ENCODE measurements at places on chromosomes 16 and 17. TPM values are rescaled to one million over a fixed set of nuclear protein-coding genes. Genes with fewer than 3 reads are reported as not detected.

The RRAD gene
- total RNA-seq: 4.0 TPM

The KRTAP1-1 gene
- total RNA-seq: not detected

The METTL22 gene
- 16.1 TPM for total RNA-seq

The MAPT gene
- 0.37 TPM for total RNA-seq

The SLC5A10 gene
- 0.16 TPM for total RNA-seq

The HSD3B7 gene
- total RNA-seq: 20.9 TPM

The ASGR1 gene
- total RNA-seq: 0.47 TPM

The CDK3 gene
- 8.2 TPM for total RNA-seq

The AATF gene
- total RNA-seq: 30.0 TPM

The CLEC3A gene
- not detected for total RNA-seq

The KARS1 gene
- total RNA-seq: 151 TPM

GRCh38 chr16:67244387-67245185, 2.7 kb downstream of the FHOD1 start:
- H3K36me3 ChIP-seq: no peaks in the 10 kb centered on the region
- no peaks in the 10 kb centered on the region for H3K27me3 ChIP-seq
- H3K27ac ChIP-seq: peak overlapping the region; percentile 77
- H3K4me3 ChIP-seq: no peak overlapping the region
- peaks cover 32% of the 10 kb centered on the region for H3K4me1 ChIP-seq

DNA sequence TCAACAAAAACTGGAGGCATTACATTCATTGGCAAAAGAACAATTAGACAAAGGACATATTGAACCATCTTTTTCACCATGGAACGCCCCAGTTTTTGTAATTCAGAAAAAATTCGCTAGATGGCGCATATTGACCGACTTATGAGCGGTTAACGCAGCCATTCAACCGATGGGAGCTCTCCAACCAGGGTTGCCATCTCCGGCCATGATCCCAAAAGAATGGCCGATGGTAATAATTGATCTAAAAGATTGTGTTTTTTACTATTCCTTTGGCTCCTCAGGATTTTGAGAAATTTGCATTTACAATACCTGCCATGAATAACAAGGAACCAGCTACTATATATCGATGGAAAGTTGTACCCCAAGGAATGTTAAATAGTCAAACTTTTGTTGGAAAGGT, 21.4 kb downstream of the ALOX15B start:
- peak; percentile 76 for DNase-seq
- H3K4me3 ChIP-seq: no peak overlapping the region
- no peak overlapping the region for H3K27ac ChIP-seq
- no peaks in the 10 kb centered on the region for H3K4me1 ChIP-seq
- H3K27me3 ChIP-seq: peaks cover 24% of the 10 kb centered on the region
- no peaks in the 10 kb centered on the region for H3K36me3 ChIP-seq

DNA sequence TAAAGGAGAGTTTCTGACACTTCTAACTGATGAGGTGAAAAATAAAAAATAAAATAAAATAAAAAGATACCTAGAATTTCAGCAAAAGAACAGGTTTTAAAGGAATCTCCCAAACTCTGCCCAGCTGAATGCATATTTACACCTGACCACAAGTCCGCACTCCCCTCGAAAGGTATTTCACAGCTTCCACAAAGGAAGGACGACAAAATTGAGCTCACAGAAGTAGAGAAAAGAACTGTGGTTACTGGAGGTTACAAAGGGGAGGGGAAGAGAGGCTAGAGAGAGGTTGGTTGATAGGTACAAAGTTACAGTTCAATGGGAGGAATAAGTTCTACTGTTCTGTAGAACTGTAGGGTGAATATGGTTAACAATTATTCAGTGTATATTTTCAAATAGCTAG, 5.0 kb downstream of the LITAF start:
- no peaks in the 10 kb centered on the region for H3K27me3 ChIP-seq
- no peak overlapping the region for H3K4me3 ChIP-seq
- no peak overlapping the region for H3K27ac ChIP-seq
- peaks cover 7% of the 10 kb centered on the region for H3K4me1 ChIP-seq
- H3K36me3 ChIP-seq: no peaks in the 10 kb centered on the region

DNA sequence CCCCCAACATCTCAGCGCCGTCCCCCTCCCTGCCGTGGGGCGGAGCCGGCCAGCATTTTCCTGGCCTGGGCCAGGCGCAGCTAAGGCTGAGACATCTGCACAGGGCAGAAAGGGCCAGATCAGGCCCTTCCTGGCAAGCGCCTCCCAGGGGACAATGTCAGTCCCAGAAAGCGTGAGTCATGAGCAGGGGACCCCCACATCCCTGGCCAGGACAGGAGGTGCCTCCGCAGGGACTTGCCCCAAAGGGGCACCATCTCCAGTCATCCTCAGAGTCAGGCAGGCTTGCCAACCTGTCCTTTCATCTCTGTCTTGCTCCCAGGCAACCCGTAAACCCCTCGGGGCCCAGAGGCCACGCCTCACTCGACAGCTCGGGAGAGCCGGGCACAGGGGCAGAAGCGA, 43.2 kb downstream of the SOCS1 start:
- H3K4me1 ChIP-seq: no peaks in the 10 kb centered on the region
- H3K36me3 ChIP-seq: no peaks in the 10 kb centered on the region
- no peak overlapping the region for H3K4me3 ChIP-seq
- DNase-seq: no peak
- no peak overlapping the region for H3K27ac ChIP-seq
- no peaks in the 10 kb centered on the region for H3K27me3 ChIP-seq

DNA sequence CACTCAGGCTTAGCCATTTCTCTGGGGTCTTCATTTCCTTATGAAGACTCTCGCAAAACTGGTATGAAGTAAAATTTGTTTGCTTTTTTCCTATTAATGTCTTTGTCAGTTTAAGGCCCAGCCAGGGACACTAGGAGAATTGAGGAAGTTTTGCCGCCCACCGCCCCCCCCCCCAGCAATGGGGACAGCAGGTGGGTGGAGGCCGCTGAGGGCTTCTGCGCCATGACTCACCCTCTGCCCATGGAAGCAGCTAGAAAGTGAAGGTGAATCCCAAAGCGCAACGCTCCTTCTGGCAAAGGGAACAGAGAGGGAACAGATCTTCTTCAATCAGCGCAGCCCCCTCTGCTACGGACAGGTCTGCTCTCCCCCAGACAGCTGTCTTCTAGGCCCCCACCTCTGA, 49.7 kb downstream of the MARF1 start:
- no peaks in the 10 kb centered on the region for H3K27me3 ChIP-seq
- no peak overlapping the region for H3K4me3 ChIP-seq
- H3K4me1 ChIP-seq: no peaks in the 10 kb centered on the region
- no peak overlapping the region for H3K27ac ChIP-seq

GRCh38 chr16:55021595-55022475, 91.2 kb downstream of the IRX5 start:
- no peaks in the 10 kb centered on the region for H3K27me3 ChIP-seq
- no peaks in the 10 kb centered on the region for H3K4me1 ChIP-seq
- peak; percentile 33 for DNase-seq
- H3K36me3 ChIP-seq: no peaks in the 10 kb centered on the region
- no peak overlapping the region for H3K27ac ChIP-seq

DNA sequence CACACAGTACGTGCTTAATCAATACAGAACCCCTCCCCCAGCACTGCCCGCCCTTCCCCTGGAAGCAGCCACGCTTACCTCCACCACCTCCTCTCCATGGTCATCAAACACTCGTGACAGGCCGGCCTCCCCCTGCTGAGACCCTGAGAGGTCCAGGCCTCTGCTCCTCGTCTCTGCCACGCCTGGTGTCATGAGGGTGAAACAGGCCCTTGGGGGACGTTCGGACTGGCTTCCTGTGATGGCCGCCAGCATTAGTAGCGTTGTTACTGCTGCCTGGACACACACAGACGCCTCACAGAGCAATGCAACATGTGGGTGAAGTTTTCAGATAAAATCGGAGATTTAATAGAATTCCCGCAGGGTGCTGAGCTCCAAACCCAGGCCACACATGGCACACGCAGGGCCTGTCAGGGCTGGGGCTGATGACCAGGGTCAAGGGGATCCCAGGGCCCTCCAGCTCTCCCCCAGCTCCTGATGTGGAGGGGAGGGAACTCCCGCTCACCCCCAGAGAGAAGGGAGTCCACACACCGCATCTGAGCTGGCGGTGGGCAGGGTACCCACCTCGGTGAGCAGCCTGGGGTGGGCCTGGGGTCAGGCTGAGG, 15.9 kb upstream of the SLC38A10 start:
- no peaks in the 10 kb centered on the region for H3K27me3 ChIP-seq
- no peaks in the 10 kb centered on the region for H3K36me3 ChIP-seq
- no peak overlapping the region for H3K27ac ChIP-seq
- H3K4me1 ChIP-seq: peaks cover 10% of the 10 kb centered on the region
- H3K4me3 ChIP-seq: no peak overlapping the region
- no peak for DNase-seq

GRCh38 chr17:27362503-27362902, 68.6 kb downstream of the WSB1 start:
- no peak overlapping the region for H3K4me3 ChIP-seq
- no peaks in the 10 kb centered on the region for H3K4me1 ChIP-seq
- no peaks in the 10 kb centered on the region for H3K36me3 ChIP-seq
- no peaks in the 10 kb centered on the region for H3K27me3 ChIP-seq

DNA sequence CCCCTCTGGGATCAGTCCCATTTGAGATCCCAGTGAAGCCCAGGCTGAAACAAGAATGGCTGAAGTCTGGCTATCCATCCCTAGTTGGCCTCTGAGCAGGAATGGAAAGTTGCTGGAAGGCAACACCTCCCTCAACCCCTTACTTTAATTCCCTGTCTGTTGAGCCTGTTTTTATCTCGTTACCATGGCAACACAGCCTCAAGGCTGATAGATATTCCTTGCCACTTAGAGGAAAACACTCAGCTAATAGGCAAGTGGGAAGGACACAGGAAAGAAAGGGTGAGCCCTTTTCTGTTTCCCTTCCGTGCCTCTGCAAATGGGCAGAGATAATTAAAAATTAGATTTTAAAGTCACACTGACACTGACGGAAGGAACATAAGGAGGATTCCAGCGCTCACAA, 75.5 kb upstream of the CLEC3A start:
- no peak overlapping the region for H3K27ac ChIP-seq
- DNase-seq: no peak
- H3K36me3 ChIP-seq: no peaks in the 10 kb centered on the region
- H3K4me3 ChIP-seq: no peak overlapping the region
- H3K27me3 ChIP-seq: no peaks in the 10 kb centered on the region
- no peaks in the 10 kb centered on the region for H3K4me1 ChIP-seq

GRCh38 chr16:75309899-75310430, 58.5 kb upstream of the BCAR1 start:
- H3K4me1 ChIP-seq: peaks cover 5% of the 10 kb centered on the region
- peak; percentile 57 for DNase-seq
- no peak overlapping the region for H3K27ac ChIP-seq
- H3K4me3 ChIP-seq: no peak overlapping the region
- no peaks in the 10 kb centered on the region for H3K36me3 ChIP-seq

DNA sequence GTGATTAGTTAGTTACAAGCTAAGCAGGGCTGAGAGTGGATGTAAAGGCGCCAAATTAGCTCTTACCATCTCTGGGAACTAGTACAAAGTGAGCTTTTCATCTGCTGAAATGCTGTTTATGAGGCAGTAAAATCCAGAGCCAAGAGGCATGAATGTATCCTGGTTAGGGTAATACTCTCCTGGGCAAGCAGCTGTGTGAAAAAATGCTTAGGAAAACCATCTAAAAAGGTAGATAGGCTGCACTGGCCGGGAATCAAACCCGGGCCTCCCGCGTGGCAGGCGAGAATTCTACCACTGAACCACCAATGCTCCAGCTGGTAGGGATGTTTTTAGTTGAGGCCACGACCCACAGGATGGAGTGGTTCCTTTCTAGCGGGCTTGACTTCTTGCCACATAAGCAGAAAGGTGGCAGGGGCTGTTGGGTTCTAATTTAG, 23.0 kb downstream of the VAC14 start:
- no peak overlapping the region for H3K27ac ChIP-seq
- H3K27me3 ChIP-seq: no peaks in the 10 kb centered on the region
- peaks cover 14% of the 10 kb centered on the region for H3K36me3 ChIP-seq
- no peaks in the 10 kb centered on the region for H3K4me1 ChIP-seq
- no peak overlapping the region for H3K4me3 ChIP-seq
- DNase-seq: no peak

DNA sequence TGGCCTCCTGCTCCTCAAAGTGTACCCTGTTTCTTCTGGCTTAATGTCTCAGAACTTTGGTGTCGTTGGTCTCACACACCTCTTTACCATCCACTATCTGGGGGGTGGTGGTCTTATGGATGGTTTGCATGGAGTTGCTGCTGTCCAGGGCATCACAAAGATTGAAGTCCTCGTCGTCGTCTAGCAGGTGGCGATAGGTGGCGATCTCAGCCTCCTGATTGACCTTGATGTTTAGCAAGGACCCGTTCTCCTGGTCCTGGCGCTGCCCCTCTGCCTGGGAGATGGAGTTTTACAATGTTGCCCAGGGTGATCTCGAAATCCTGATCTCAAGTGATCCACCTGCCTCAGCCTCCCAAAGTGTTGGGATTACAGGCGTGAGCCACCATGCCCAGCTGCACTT, 31.1 kb upstream of the HELZ start:
- no peaks in the 10 kb centered on the region for H3K27me3 ChIP-seq
- H3K4me3 ChIP-seq: no peak overlapping the region
- H3K27ac ChIP-seq: no peak overlapping the region
- DNase-seq: no peak
- no peaks in the 10 kb centered on the region for H3K36me3 ChIP-seq
- H3K4me1 ChIP-seq: no peaks in the 10 kb centered on the region

GRCh38 chr17:71765437-71765836, 355.4 kb upstream of the SOX9 start:
- H3K36me3 ChIP-seq: no peaks in the 10 kb centered on the region
- H3K27ac ChIP-seq: no peak overlapping the region

DNA sequence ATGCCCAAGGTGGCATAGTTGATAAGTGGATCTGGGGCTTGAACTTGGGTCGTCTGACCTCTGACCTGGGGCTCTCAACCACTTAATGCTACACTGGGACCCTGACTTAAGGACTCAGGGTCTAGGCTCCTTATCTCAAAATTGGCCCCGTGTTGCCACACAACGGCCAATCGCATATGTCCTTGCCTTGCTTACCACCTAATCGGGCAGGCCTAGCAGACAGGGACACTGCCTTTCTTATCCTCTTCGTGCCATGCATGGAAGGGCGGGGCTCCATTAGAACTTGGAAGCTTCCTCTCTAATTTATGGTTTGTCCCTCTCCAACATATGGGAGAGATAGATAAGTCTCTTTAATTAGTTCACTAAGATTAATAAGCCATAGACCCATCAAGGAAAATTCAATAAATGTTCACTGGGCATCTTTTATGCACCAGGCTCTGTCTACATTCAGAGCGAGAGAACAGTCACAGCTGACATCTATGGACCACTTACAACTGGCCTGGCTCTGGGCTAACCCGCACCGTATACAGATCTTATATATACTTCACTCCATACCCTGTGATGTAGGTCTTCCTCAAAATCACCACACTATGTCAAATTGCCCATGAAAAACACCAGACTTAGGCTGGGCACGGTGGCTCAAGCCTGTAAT, 35.1 kb downstream of the CDH1 start:
- no peaks in the 10 kb centered on the region for H3K27me3 ChIP-seq
- H3K27ac ChIP-seq: no peak overlapping the region
- H3K4me1 ChIP-seq: no peaks in the 10 kb centered on the region
- DNase-seq: no peak

GRCh38 chr17:11144358-11145233, 96.4 kb upstream of the SHISA6 start:
- H3K4me1 ChIP-seq: no peaks in the 10 kb centered on the region
- peak; percentile 63 for DNase-seq
- H3K27ac ChIP-seq: no peak overlapping the region

GRCh38 chr17:74547736-74548135, 1.8 kb upstream of the CD300C start:
- H3K27me3 ChIP-seq: no peaks in the 10 kb centered on the region
- no peak overlapping the region for H3K4me3 ChIP-seq
- no peak overlapping the region for H3K27ac ChIP-seq

GRCh38 chr16:88922114-88922825, 54.7 kb downstream of the CBFA2T3 start:
- H3K4me3 ChIP-seq: no peak overlapping the region
- peak; percentile 86 for DNase-seq
- H3K36me3 ChIP-seq: no peaks in the 10 kb centered on the region
- peaks cover 23% of the 10 kb centered on the region for H3K4me1 ChIP-seq
- H3K27me3 ChIP-seq: no peaks in the 10 kb centered on the region
